ENCODE measurements at places on chromosomes 16 and 17. TPM values are rescaled to one million over a fixed set of nuclear protein-coding genes. Genes with fewer than 3 reads are reported as not detected.

GRCh38 chr17:12952012-12952411 lies 65.8 kb downstream of the ELAC2 start:
- H3K36me3 ChIP-seq = no peaks in the 10 kb centered on the region
- DNase-seq = no peak
- no peaks in the 10 kb centered on the region for H3K27me3 ChIP-seq
- no peak overlapping the region for H3K4me3 ChIP-seq

- H3K27ac ChIP-seq = no peak overlapping the region
- DNase-seq = no peak
- H3K4me1 ChIP-seq = no peaks in the 10 kb centered on the region
- peaks cover 7% of the 10 kb centered on the region for H3K27me3 ChIP-seq
Observed at GRCh38 chr17:49913226-49914095, 55.5 kb upstream of the DLX4 start.

- H3K4me3 ChIP-seq = no peak overlapping the region
- DNase-seq = no peak
- no peak overlapping the region for H3K27ac ChIP-seq
- no peaks in the 10 kb centered on the region for H3K4me1 ChIP-seq
- H3K36me3 ChIP-seq = no peaks in the 10 kb centered on the region
- H3K27me3 ChIP-seq = no peaks in the 10 kb centered on the region
Observed at GRCh38 chr16:69469807-69470561, 45.6 kb downstream of the CYB5B start.

The HP gene
- 2.5 TPM for total RNA-seq

DNA sequence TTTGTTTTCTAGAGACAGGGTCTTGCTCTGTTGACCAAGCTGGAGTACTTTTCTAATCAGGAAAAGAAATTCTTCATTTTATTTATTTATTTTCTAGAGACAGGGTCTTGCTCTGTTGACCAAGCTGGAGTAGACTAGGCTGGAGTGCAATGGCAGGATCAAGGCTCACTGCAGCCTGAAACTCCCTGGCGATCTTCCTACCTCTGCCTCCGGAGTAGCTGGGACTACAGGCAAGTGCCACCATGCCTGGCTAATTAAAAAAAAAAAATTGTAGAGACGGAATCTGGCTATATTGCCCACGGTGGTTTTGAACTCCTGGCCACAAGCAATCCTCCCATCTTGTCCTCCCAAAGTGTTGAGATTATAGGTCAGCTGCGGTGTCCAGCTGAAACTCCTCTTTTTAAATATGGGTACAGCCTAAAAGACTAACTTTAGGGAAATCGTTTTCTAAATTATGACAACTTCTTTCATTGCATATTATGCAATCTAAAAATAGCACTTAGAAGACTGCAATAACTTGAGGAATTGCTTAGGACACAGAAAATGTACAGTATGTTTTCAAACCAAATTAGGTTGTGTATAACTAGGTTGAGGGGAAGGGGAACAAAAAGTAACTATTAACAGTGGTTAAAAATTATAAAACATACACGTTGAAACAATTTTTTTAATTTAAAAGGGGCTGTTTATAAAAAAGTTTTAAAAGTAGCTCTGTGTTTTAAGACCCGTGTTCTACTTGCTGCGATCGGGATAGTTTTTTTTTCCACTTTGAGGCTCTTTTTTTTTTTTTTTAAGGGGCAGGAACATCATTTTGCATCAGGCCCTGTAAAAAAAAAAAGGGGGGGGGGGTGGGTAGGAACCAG lies 4.7 kb downstream of the PRAC1 start:
- no peaks in the 10 kb centered on the region for H3K27me3 ChIP-seq
- peaks cover 2% of the 10 kb centered on the region for H3K4me1 ChIP-seq

The E2F4 gene
- total RNA-seq = 105 TPM

The KRT33B gene
- total RNA-seq = not detected

The NHLRC4 gene
- total RNA-seq = 6.2 TPM

Data from prostate gland (tissue), 2 donors.